Pancreas (tissue), 10 donors: ENCODE measurements at places on chromosomes 4 and X. TPM values are rescaled to one million over a fixed set of nuclear protein-coding genes. Genes with fewer than 3 reads are reported as not detected.

DNA sequence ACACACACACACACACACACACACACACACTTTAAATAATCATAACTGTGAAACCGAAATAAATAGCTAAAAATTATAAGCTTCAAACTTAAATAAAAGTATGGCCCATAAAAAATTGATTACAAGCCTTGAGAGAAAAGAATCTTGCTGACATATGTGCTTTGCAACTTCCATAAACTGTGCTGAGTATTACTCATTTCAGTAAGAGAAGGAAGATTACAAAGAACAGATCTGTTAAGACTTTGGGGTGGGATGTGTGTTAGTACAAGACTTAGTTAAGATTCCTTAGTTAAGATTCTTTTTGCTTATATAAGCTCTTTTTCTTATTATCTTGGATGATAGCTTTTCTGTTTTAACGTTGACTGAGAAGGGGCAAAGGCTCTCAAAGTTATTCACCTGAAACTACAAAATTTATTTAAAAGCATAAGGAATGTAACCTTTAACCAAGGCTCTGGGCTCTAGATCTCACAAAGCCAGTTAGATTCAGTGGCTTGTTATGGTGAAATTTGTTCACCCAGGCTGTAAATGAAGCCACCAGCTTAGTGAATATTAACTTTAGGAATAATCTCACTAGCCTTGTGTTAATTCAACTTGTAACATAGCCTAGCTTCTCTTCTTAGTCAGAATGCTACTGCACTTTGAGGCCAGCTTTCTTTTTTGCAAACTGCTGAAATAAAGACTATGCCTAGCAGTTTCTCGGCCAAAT lies 58.2 kb downstream of the ARSJ start:
- no peak for DNase-seq

GRCh38 chr4:113760094-113760794 lies 1.3 kb downstream of the CAMK2D start:
- peak; percentile 70 for DNase-seq

- no peak for DNase-seq
These were observed 1.5 kb downstream of the JAKMIP1 start for GRCh38 chr4:6198768-6199421.

The NHSL2 gene
- 3.9 TPM for total RNA-seq

DNA sequence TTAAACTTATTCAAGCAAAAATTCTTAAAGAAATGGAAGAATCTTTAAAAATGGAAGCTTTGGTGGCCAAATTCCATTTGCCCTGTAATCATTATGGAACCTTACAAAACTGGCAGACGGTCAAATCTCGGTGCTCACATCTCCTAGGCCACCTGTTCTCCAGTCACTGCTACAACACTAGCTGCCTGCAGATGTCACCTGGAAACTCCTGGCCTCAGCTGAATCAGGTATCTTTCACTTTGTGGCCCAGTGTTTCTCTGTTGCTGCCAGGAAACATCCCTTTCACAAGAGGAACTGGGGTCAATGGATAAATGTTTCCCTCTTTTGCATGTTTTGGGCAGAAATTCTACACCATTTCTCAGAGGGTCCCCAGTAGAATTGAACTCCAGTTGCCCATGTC lies 4.2 kb upstream of the CXCL3 start:
- DNase-seq, result no peak

- DNase-seq, result no peak
These were observed 26.4 kb upstream of the ELOVL6 start for GRCh38 chr4:110224812-110225211.

The IL2 gene
- not detected for total RNA-seq

- no peak for DNase-seq
These were observed 125.2 kb downstream of the STIM2 start for GRCh38 chr4:26985873-26986272.

- DNase-seq, result no peak
These were observed 357 bp upstream of the IGBP1 start for GRCh38 chrX:70132877-70133302.

- DNase-seq, result no peak
These were observed 57.4 kb downstream of the LGI2 start for GRCh38 chr4:24973404-24973746.

DNA sequence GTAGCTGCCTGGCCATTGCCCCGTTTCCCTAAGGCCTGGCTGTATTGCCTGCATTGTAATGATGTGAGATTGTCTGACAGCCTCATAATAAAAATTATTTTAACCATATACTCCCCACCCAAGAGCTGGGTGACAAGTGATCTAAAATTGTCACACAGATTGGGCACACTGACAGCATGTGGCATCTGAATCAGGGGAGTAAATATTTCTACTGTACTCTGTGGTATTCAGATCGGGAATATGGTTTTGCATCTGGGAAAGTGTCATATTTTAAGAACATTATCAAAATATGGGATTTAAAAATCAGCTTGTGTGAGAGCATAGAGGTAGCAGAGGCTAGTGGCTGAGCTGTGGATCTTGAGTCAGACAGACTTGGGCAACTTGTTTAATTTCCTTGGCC lies 135.8 kb upstream of the PDLIM3 start:
- DNase-seq, result no peak

DNA sequence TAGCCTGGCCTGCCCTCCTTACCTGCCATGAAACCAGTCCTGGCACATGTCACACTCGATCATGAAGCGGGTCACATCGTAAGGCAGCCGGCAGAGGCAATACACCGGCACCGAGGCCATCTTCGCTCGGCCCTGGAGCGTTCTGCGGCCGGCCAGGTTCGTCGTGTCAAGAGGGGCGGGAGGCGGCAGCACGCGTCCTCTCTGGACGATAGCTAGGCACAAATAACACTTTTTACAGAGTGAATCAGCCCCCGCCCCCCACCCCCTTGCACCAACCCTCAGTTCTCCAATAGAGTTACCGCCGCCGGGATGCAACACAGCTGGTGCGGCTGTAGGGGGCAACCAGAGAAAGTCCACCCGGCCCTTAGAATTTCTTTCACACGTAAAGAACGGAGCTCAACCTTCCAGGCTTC lies 1.7 kb downstream of the PHF8 start:
- peak; percentile 21 for DNase-seq

DNA sequence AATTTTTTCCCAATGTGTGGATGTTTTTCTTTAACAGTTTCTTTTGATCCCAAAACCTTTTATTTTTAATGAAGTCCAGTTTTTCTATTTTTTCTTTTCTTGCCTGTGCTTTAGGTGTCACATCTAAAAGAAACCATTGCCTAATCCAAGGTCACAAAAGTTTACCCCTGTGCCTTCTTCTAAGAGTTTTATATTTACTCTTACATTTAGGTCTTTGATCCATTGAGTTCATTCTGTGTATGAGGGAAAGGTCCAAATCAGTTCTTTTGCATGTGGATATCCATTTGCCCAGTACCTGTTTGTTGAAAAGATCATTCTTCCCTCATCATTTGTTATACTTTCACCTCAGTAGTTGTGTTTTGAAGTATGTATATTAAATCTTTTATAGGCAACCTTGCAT lies 13.0 kb downstream of the LRP2BP start:
- no peak for DNase-seq

DNA sequence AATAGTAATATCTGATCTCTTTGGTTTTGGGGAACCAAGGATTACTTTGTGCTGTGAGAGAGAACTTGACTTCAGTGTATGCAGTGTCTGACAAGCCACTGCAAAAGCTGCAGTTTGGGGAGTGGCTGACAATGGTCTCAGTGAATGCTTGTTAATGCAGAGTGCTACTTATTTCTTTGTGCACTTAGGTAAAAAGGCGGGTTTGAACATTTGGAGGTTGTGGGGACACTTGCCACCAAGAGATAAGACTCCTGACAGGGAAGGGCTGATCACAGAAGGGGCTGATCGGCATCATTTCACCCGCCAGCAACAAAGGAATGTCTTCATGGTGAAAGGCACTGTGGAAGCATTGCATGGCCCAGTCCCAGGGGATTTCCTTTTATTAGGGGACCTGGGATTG lies 28.6 kb upstream of the USP46 start:
- DNase-seq, result no peak

- no peak for DNase-seq
These were observed 2.7 kb upstream of the ASB5 start for GRCh38 chr4:176271749-176272148.

GRCh38 chrX:41556958-41557357 lies 109.8 kb downstream of the NYX start:
- DNase-seq, result no peak

The GPC4 gene
- total RNA-seq, result 15.3 TPM

The BST1 gene
- total RNA-seq, result 0.49 TPM

DNA sequence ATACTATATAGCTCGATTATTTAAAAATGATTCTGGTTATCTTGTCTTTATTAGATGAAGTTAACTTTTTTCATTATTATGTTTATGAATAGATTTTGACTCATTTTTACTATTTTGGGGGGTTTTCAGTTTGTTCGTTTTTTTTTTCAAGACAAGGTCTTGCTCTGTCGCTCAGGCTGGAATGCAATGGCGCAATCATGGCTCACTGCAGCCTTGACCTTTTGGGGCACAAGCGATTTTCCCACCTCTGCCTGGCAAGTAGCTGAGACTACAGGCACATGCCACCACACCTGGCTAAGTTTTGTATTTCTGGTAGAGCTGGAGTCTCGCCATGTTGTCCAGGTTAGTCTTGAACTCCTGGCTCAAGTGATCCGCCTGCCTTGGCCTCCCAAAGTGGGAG lies 24.9 kb upstream of the FOXR2 start:
- DNase-seq, result no peak

The CLGN gene
- total RNA-seq, result 0.71 TPM

The F8A1 gene
- total RNA-seq, result 24.0 TPM

The ARHGAP36 gene
- not detected for total RNA-seq

GRCh38 chrX:40853004-40853815 lies 117.9 kb upstream of the MED14 start:
- no peak for DNase-seq

DNA sequence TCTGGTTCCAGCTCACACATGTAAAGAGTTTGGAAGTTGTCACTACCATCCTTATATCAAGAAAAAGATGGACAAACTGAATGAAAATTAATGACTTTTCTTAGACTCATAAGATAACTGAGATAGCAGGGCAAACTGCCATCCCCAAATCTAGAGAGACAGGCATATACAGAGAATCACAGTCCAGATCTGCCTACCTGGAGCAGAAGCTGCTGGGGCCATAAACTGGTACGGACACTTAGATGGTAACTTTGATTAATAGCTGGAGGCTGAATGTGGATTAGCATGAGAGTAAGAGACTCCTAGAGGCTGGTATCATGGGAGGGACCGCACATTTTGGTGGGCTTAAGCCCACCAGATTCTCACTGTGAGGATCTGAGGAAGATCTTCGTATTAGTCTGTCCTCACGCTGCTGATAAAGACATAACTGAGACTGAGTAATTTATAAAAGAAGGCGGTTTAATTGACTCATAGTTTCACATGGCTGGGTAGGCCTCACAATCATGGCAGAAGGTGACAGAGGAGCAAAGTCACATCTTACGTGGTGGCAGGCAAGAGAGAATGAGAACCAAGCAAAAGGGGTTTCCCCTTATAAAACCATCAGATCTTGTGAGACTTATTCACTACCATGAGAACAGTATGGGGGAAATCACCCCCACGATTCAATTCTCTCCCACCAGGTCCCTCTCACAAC lies 10.8 kb upstream of the POLA1 start:
- no peak for DNase-seq

The SMIM20 gene
- total RNA-seq, result 18.1 TPM

The MAGED4 gene
- 3.6 TPM for total RNA-seq

GRCh38 chr4:118846979-118847378 lies 11.1 kb upstream of the SEC24D start:
- DNase-seq, result no peak

The LANCL3 gene
- 0.05 TPM for total RNA-seq

- no peak for DNase-seq
These were observed 69.2 kb downstream of the CRMP1 start for GRCh38 chr4:5823542-5824211.

GRCh38 chr4:2946812-2947600 lies 16.2 kb downstream of the NOP14 start:
- DNase-seq, result no peak

GRCh38 chr4:174122705-174123104 lies 160.8 kb downstream of the FBXO8 start:
- no peak for DNase-seq

The ZNF630 gene
- total RNA-seq, result 1.4 TPM

GRCh38 chrX:109684136-109684535 lies 48.9 kb downstream of the ACSL4 start:
- DNase-seq, result no peak
